SW480 (cell line): ENCODE measurements at places on chromosomes 5 and 9.

GRCh38 chr9:16501726-16502125 is 368.7 kb downstream of the BNC2 start:
- DNase-seq: no peak

DNA sequence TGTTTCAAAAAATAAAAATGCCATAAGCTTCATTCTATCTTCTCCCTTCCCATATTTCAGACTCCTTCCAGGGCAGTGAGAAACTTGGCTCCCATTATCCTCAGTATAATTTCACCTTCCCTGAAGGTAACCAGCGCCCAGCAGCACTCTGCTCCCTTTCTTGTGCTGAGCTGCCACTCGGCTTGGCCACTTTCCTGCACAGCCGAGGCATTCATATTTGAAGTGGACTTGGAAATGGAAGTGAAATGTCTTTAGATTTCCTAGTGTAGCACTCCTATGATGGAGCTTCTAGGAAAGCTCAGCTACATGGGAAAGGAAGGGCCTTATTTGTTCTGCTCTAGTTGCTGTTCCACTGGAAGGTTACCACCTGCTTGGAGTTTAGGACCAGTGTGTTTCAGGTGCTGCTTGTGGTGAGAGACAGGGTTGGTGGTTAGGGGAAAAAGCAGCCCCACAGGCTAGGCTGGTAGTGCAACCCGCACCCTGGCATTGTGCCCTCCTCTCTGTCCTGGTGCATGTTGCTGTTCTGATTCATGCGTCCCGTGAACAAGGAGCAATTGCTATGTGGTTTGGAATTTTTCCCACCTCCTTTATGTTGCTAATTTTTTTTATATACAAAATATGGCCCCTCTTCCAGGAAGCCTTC is 53.8 kb downstream of the RAD23B start:
- DNase-seq: no peak

GRCh38 chr5:74319076-74319475 is 321.5 kb downstream of the ENC1 start:
- no peak for DNase-seq

GRCh38 chr5:59342181-59342580 is 551.3 kb downstream of the PDE4D start:
- DNase-seq: peak; percentile 79

GRCh38 chr5:154603953-154604679 is 126.1 kb upstream of the HAND1 start:
- no peak for DNase-seq

- DNase-seq: no peak
Observed at GRCh38 chr5:88364991-88365390, 96.3 kb upstream of the TMEM161B start.

DNA sequence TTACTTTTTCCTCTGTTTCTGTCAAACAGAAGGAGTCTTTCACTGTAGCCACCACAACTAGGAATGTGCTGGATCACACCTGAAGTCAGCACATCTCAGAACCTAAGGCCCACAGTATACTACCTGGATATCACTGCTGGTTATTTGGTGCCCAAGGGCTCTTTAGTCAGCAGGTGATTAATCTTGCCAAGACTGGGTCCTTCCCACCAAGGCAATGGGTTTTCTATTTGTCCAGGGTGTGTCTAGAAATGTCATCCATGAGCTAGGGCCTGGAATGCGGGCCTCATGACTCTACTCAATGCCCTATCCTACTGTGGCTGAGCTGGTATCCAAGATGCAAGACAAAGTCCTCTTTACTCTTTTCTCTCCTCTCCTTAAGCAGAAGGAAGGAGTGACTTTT is 9.8 kb upstream of the PCDHAC1 start:
- DNase-seq: no peak

- no peak for DNase-seq
Observed at GRCh38 chr9:96476591-96476990, 26.6 kb downstream of the HABP4 start.

DNA sequence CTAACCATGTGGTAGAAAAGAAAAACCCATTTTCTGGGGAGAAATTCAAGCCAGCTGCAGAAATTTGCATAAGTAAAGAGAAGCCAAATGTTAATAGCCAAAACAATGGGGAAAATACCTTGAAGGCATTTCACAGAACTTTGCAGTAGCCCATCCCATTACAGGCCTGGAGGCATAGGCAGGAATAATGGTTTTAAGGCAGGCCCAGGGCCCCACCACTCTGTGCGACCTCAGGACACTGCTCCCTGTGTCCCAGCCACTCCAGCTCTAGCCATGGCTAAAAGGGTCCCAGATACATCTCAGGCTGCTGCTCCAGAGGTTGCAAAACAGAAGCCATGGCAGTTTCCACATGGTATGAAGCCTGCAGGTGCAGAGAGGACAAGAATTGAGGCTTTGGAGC is 253.3 kb downstream of the CTNND2 start:
- DNase-seq: no peak

DNA sequence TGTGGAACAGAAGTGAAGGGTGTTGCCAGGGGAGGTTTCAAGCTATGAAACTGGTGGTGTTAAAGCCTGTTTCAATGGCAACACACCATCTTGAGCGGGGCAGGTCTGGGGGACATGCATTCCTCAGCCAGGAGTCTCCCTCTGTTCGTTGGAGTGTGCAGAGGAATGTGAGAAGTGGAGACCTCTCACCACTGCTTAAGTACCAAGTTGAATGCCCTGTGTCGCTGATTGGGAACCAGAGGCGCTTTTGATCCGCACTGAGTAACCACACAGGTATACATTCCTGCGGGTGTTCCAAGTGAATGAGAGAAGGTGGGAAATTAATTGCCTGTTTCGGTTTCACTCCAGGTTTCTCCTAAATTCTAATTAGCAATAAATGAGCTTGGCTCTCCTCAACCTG is 99.4 kb downstream of the LIX1 start:
- DNase-seq: peak; percentile 63

DNA sequence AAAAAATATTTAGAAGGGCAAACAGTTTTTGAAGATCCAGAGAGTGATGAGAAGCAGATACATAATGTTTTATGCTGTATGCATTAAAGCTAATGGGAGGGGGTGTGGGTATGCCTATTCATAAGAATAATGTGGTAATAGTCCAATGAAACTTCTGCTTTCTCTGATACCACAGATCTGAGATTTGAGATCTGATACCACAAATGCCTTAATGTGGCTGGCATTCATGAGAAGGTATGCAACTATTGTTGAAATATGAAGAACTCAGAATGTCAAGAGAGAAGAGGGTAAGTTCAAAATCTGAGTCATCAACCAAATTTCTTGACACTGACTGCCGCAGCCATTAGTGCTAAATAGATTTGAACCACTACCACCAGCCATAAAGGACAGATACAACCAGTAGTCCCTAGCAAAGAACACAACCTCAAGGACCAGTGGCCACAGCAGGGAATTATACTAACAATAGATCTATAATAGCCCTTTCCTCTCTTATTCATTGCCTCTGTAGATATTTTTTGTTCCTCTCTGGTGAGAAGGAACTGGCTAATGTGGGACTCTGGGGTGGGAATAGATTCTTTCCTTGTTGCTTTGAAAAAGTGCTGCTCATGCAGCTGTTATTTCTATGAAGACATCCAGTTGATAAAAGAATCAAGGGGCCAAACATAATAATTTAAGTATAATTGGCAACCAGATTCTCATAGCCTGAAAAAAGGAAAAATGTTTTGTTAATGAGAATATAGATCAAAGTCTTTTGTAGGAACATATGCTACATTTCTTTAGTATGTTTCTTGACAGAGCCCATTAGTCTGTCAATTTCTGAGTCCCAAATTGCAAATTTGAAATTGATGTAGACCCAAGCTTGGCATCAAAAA is 256.5 kb upstream of the ZNF608 start:
- DNase-seq: peak; percentile 71

GRCh38 chr9:116000748-116001329 is 152.8 kb upstream of the PAPPA start:
- no peak for DNase-seq

GRCh38 chr9:107824556-107824955 is 335.0 kb upstream of the KLF4 start:
- no peak for DNase-seq

- no peak for DNase-seq
Observed at GRCh38 chr5:53713978-53714666, 153.7 kb downstream of the NDUFS4 start.

GRCh38 chr5:77842243-77842642 is 66.1 kb upstream of the TBCA start:
- DNase-seq: no peak

DNA sequence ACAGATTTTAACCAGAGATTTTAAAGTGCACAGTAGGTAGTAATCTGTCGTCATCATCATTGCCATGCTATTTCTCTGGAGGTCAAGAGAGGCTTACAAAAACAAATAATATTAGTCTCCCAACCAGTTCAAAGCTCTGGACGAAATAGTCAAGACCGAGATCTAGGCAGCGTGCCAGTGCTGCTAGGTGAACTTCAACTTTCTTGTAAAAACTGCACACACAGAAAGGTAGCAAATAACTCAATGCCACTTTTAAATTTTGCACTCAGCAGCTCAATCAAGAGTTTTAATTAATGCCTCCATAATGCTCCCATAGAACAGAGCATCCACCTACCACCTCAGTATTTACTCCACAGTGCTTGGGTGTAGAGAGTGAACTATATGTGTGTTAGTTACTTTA is 656.8 kb downstream of the IRX1 start:
- no peak for DNase-seq

DNA sequence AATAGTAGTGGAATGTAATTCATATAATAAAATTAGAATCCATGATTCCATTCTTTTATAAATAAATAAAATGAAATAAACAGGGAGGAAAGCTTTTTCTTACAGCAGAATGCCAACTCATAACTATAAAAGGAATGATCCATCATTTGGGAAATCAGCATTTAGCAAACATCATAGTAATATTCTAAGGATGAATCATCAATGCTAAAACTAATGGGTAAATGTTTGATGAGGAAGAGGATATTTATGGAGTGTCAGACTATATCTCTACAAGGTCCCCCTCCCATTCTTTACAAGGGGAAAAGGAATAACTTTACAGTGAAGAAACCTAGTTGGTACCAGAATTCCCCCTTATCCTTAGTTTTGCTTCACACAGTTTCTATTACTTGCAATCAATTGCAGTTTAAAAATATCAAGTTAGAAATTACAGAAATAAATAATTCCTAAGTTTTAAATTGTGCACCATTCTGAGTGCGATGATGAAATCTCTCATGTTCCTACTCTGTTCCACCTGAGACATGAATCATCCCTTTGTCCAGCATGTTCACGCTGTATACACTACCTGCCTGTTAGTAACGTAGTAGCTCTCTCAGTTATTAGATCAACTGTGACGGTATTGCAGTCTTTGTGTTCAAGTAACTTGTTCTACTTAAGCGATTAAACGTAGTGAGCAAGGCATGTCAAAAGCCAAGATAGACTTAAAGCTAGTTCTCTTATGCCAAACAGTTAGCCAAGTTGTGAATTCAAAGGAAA is 14.2 kb upstream of the JAKMIP2 start:
- DNase-seq: no peak

GRCh38 chr9:129716091-129716490 is 36.8 kb downstream of the PTGES start:
- no peak for DNase-seq

- DNase-seq: no peak
Observed at GRCh38 chr5:153860195-153860886, 178.4 kb downstream of the FAM114A2 start.

DNA sequence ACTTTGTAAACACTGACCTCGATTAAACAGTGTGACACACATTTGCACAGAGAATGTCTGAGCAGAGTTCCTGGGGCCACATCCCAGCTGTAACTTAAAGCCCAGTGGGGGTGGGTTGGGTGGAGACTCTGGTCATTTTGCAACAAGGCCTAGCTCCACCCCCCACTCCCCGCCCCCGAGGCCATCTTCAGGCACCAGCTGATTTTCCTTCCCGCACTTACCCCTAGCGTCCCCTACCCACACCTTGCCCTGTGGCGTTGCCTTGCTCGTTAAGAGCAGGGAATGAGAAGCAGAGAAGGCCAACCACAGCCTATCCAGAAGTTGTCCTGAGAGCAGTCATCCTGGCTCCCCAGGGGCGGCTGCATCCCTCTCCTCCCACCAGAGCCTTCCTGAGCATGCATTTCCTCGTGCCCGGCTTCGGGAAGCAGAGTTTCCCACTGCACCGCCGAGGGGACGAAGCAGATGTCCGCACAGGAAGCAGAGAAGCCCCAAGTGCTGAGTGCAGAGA is 101.7 kb upstream of the SARDH start:
- DNase-seq: no peak

DNA sequence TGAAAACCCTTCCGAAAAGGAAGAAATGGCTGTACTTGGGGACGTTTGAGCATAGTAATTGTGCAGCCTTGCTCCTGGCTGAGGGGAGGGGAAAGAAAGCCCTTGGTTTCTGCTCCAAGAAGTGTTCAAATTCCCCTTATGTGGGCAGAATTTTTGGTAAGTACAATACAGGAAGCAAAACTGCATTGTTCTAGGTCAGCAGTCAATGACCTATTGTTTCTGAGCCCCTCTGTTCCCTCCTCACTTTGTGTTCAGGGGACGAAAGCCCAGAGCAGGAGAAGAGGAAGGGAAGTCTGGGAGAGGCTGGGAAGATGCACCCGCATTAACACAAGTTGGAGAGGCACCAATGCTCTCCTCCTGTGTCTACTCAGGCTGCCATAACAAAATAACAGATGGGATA is 11.9 kb downstream of the BASP1 start:
- no peak for DNase-seq

DNA sequence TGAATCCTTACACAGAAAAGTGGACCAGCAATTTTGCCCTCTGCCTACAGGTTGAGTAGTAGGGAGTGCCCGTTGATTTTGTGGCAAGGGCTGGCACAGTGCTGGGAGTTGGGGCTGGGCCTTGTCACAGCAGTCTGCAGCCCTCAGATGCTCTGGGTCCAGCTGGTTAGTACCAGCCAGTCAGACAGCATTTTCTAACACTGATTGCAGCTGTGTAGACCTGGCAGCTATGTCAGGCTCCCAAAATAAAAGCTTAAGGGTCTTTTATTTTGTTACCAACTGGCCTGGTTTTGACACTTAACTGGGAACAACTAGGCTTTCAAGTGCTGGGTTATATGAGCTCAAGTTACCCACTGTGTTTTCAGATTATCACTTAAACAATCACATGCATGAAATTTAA is 57.7 kb downstream of the MAT2B start:
- DNase-seq: no peak

- DNase-seq: no peak
Observed at GRCh38 chr5:95390812-95391492, at the start of gene FAM81B. FAM81B (plus strand) TSS chr5:95391366; CDS start chr5:95391390, 24 bp downstream.

- no peak for DNase-seq
Observed at GRCh38 chr5:26802944-26803343, 235.4 kb downstream of the CDH9 start.

GRCh38 chr5:3995954-3996619 is 400.5 kb downstream of the IRX1 start:
- no peak for DNase-seq

- DNase-seq: no peak
Observed at GRCh38 chr5:148075529-148075928, 11.7 kb downstream of the SPINK5 start.

GRCh38 chr5:162683284-162683683 is 615.7 kb downstream of the GABRG2 start:
- DNase-seq: no peak
